HEK293T (cell line): ENCODE measurements at places on chromosomes 16 and 17.

DNA sequence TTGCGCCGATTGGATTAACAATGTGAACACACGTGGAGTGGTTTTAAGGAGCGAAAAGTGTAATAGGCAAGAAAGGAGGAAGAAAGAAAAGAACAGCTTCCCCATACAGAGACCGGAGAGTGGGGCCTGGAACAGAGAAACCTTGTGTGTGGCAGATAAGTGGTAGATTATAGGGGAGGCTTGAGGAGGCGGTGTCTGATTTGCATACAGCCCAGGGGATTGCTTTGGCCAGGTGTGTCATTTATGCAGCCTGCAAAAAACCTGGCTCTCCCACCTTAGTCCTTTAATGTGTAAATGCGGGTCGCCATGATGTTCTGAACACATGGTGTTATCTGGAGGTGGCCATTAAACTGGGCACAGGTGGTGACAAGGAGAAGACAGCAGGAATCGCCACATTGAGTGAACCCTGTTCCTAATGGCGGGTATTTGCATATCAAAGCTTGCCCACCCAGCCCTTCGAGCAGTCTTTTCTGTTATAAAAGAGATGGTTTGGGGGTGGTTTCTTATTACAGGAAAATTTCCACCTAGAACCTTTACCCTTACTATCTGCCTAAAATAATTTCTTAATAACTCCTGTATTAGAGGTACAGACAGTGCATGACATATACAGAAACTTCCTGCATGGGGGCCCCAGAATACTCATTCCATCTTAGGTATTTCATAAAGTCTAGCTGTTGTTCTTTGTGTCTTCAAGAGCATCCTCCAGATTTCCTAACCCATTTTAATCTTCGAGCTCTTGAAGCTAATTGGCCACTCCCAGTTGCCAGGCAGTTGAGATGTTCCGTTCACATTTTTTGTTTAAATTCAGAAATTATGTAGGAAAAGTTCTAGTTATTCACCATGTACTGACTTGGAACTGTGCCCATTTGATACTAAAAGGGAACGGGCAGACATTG is 292.5 kb downstream of the RBFOX1 start:
- no peak for DNase-seq

DNA sequence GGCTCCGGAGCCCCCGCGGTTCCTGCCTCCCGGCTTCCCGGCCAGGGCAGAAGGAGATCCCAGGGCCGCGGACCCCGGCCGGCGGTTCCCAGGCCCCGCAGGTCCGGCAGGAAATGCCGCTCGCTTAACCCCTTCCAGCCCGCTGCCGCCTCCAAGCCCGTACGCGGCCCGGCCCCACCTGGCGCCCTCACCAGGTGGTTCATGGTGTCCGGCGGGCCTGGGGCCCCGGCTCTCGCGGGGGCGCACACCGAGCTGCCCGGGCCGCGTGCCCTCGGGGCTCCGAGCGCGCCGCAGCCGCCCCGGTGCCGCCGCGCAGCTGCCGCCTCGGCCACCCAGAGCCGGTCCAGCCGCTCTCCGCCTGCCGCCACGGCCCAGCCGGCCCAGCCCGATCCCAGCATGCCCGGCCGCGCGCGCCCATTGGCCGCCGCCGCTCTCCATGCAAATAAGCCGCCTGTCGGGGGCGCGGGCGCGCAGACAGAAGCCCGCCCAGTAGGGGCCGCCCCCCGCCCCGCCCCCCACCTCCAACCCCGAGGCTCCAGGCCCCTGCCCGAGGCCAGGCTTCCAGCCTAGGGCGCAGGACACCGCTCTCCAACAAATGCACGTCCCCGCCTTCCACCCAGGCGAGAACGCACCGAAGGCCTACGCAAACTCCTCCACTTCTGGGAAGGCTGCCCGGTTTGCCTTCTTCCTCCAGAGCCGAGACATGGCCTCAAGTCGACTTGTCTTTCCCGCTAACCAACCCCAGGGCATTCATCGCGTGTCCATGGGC is at the start of gene BCAR1:
BCAR1 (minus strand) TSS at position 345 of the 769 bp plus-strand sequence; CDS start at position 203, 142 bp downstream.
- peak; percentile 86 for DNase-seq

- DNase-seq = no peak
Observed at GRCh38 chr17:66769911-66770310, 65.0 kb upstream of the CACNG5 start.

- DNase-seq = no peak
Observed at GRCh38 chr16:70746708-70747424, 54.1 kb downstream of the VAC14 start.

DNA sequence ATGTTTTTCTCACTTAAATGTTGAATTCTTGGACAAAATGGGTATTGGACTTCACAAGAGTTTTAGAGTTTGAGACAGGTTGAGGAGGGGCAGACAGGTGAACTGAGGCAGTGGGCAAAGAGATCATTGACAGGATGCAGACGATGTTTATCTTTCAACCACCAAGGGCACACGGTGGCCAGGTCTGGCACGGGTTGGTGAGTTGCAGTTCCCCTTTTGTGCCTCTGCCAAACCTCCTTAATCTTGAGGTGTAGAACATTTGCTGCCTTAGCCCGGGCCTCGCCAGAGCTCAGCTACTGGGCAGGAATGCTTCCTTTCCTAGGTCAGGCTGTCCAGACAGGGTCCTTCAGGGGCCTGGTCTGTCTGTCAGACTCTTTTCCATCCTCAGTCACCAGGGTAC is 567.4 kb upstream of the SOX9 start:
- DNase-seq = no peak

DNA sequence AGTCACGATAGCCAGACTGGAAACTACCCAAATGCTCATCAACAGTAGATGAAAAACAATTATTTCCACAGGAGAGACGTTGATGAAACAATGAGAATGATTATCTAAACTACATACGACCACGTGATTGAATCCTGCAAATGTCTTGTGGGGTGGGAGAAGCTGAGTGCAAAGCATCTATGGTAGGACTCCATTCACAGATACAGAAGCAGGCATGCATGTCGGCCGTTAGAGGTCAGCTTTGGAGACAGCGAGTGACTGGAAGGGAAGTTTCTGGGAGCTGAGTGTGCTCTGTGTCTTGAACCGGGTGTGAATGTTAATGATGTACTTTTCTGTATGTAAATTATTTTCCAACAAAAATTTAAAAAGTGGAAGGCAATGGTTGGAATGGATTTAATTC is 71.5 kb upstream of the DNAJA2 start:
- no peak for DNase-seq

DNA sequence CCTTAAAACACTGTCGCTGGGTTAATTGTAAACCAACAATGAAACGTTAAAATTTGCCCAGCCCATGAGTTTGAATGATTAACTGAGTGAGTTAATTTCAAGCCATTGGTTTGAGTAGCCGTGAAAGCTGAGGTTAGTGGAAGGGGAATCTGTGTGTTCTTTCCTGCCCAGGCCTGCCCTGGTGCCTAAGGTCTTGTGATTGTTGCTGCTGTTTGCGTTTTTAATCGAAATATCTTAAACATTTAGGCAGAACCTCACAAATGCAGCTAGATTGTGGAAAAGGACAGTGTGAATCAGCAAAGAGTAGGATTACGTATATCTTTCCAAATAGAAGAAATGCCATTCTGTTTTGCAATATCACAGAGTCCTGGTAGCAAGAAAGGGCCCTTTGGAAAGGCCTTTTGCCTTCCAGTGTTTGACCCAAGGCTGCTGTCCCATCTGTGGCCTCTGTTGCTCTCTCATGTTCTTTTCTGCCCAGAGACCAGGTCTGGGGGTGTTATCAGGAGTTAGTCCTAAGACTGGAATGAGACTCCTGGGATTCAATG is 113.8 kb downstream of the MSI2 start:
- DNase-seq = no peak

GRCh38 chr16:23317266-23317661 is 15.2 kb downstream of the SCNN1B start:
- DNase-seq = no peak

GRCh38 chr17:55601874-55602364 is 90.7 kb upstream of the SMIM36 start:
- peak; percentile 24 for DNase-seq

DNA sequence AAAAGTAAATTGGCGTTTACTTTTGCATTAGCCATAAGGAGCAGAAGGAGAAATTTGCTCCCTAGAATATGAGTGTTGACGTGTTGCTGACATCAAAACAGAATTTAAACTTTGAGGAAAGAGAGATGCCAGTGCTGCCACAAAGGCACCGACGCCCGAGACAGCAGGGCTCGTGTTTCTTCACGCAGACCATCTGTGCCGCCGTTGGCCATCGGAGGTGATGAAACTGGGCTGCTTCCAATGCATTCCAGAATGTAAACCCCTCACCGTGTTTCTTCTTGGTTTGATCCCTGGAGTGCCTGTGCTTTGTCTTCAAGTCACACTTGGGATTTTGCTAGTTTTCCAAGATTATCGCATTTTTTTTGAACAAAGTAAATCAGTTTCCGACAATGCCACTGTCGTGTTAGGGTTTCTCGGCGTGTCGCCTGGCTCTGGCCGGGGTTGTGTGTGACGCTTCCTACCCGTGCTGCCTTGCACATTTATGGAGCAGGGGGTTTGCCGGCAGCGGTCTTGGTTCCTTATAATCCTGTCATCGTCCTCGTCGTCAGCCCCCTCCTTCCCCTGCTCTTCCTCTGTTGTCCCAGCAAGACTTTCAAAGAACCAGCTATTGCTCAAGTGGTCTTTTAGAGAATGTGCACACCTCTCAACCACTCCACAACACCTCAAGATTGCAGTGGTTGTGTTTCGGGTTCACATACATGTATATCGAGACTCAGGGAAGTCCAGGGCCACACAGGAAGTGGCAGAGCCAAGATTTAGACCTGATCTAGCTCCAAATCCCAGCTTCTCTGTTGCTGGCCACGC is 103.9 kb downstream of the METRNL start:
- DNase-seq = no peak

DNA sequence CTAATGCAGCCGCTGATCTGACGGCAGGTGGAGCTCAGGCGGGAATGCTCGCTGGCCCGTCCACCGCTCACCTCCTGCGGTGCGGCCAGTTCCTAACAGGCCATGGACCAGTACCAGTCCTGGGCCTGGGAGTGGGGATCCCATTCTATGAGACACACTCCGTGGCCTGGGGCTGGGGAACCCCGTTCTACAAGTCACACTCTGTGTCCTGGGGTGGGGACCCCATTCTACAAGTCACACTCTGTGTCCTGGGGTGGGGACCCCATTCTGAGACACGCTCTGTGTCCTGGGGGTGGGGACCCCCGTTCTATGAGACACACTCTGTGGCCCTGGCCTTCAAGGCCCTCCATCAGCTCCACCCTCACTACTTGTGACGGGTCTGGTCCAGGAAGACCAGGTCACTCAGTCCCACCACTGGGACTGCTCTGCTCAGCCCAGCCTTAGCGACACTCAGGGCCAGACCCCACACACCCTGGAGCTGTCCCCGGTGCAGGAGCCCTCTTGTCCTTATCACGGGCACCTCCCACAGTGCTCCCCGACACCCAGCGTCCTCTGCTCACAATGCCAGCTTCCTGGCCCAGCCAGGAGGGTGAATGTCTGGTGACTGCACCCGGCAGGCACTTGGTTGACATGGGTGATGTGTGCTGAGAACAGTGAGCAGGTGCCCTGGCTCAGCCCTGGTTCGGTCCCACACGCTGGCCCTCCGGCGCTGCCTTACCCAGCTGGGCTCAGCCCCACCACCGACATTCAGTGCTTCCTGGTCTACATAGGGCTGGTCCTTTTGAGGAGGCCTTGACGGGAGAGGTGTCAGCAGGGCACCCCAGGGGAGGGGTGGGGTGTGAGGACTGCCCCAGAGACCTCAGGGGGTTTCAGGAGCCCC is 89.1 kb downstream of the TBC1D16 start:
- DNase-seq = no peak

DNA sequence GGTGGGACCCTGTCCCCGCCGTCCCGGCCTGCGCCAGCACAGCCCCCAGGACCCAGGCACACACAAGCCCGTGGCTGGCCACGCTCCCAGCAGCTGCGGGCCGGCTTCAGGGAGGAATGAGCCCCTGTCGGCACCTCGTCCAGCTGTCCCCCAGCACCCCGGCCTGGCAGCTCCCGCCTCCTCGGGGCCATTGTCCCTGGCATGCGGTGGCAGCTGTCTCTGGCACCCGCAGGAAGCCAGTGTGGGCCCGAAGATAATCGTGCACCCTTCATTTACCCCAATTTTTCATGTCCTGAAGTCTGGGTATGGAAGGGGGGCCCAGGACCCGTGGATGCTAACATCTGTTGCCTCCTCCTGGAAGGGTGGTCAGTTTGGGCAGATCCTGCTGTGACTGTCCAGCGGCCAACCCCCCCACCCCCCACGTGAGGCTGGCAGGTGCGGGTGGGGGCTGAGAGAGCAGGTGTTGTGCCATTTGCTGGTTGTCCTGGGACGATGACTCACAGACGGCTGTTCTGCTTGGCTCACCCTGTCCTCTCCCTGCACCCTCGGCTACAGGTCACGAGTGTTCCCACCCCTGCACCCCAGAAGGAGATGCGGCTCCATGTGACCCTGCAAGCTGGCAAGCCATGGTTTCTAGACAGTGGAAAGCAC is 4.0 kb upstream of the LMF1 start:
- DNase-seq = no peak

DNA sequence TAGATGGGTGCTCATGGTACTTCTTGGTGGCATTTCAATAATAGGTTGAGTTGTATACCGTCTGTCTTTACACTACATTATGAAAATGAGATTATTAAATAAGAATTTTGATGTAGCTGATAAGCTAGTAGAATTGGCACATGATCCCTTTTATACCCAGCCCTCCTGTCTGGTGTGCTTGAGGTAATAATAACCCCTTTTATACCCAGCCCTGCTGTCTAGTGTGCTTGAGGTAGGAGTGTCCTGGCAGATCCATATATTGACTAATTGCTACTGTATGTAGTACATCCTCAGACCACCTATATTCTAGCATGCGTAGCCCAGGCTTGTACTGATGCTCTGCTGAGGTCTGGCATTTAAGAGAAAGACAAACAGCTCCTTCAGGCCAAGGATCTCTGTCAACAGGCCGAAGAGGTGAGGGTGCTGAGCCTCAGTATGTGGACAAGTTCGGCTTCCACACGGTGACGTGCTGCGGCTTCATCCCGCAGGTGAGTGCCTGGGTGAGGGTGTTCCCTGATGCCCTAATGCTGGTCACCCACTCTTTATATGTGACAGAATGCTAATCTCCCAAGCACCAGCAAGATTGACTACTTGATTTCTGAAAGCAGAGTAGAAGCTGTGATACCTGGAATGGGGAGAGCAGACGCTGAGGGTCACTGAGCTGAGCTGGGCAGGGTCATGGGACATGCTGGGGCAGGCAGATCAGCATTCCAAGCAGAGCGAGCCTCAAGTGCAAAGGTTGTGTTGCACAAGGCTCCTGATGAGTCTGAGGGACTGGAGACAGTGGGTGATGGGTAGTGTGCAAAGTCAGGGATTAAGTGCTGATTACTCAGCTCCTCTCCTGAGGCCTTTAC is 5.7 kb downstream of the FN3K start:
- no peak for DNase-seq

GRCh38 chr17:39920218-39921210 is 2.1 kb upstream of the GSDMB start:
- no peak for DNase-seq

DNA sequence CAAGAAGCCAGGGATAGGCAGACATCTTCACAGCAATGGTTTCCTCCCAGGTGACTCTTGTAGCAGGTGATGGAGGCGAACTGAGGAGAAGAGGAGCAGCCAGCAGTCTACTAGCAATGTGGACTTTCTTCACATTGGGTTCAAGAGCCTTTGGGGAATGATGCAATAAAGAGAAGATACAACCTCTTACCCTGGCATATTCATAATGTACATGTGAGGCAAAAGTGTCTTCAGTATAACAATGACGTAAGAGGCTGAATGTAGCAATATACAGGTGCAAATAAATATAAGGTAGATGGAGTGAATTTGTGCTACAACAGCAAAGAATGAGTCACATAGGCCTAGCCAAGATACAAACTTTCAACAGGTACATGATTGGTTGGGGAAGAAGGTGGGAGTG is 70.9 kb upstream of the SOX9 start:
- DNase-seq = no peak

GRCh38 chr16:81241706-81242105 is 3.2 kb downstream of the BCO1 start:
- DNase-seq = no peak

GRCh38 chr17:67059372-67059771 is 15.0 kb downstream of the CACNG1 start:
- DNase-seq = no peak
